Panc1 (cell line): ENCODE measurements at places on chromosomes 1 and 21. TPM values are rescaled to one million over a fixed set of nuclear protein-coding genes. Genes with fewer than 3 reads are reported as not detected.

C1orf141 gene
- total RNA-seq = not detected

TRIM63 gene
- not detected for total RNA-seq

DR1 gene
- total RNA-seq = 39.0 TPM

TDRD10 gene
- not detected for total RNA-seq
